ENCODE measurements at places on chromosomes 5 and 9.

- DNase-seq: no peak
These were observed 551.8 kb upstream of the ZNF608 start for GRCh38 chr5:125298258-125298657.

DNA sequence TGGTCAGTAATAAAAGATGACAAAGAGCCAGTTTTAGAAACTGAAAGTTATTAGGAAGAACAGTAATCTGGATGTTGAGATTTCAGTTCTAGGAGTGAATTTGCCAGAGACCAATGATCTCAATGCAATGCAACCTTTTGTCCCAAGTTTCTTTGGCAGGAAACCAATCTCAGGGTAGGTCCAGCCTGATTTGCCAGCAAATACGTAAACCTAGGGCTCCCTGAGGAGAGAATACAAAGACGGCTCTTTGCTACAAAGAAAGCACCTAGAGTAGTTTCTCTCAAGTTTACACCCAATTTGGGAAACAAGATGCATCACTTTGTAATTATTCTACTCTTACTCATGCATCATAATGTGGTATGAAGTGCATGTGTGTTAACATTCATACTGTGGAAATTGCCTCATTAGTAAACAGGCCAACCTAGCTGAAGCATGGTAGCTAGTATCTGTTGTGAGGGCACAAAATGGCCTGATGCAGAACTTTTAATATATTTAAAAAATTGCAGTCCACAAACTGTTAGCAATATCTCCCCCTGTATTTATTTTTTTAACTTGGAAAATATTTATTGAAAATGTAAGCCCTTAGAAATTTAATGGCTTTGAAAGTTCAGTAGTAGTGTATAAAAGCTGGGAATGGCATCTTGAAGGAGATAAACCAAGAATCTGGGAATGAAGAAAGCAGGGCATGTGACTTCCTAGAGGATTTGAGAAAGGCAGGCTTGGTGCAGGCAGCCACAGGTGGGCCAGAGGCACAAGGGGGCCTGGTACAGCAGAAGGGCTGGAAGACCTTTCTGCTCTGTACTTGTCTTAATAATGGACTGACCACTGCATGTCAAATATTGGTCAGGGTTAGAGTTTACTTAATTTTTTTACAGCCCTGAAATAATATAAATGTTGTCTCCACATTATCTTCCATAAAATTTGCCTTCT lies 59.5 kb downstream of the MAST4 start:
- DNase-seq: peak; percentile 20

GRCh38 chr9:29063031-29063430 lies 1489.8 kb upstream of the C9orf72 start:
- no peak for DNase-seq

DNA sequence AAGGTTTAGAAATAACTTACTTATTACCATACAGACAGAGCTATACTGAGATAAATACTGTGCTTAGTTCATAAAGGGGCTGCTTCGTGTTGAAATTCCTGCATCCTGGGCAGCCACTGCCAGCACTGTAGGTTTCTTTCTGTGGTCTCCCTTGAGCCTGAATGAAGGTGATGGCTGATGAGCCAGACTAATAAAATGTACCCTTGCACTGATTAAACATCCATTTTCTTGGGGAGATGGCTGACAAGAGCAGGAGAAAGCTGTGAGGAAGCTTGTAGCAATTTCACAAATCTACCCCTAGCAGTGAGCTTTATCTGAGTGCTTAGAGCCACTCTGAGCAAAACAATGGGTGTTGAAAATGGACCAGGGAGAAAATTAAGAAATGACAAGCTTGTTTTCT lies 23.3 kb upstream of the ZSWIM6 start:
- no peak for DNase-seq

DNA sequence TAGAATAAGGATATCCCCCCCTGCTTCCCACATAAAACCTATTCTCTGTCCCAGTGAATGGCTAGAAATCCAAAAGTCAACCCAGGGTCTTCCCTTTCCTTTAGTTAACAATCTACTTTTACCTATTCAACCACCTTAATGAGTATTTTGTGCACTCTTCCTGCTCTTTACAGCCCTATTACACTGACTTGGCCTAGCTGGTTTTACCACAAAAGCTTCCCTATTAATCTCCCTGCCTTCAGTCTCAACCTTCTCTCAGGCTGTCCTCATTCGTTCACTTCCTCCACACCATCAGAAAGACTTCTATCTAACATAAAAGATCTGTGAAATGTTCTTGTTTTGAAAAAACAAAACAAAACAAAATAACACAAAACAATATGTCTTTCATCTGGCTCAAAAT lies 16.2 kb downstream of the CTNNAL1 start:
- DNase-seq: no peak

DNA sequence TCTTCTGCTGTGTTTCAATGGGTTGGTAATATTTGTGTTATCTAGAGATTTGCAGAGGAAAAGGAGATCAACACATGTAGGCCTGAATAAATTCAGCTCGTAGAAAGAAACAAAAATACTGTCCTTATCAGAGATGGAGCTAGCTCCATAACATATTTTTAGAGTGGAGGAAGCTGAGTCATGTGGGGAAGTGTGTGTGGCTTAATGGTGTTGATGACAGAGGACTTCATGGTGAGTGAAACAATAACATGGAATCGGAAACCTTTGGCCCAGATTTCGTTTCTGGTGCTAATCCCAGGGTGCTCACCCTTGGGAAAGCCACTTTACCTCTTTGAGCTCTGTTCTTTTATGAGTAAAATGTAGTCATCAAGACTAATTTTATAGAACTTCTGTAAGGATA lies 825.0 kb downstream of the TLR4 start:
- peak; percentile 23 for DNase-seq

DNA sequence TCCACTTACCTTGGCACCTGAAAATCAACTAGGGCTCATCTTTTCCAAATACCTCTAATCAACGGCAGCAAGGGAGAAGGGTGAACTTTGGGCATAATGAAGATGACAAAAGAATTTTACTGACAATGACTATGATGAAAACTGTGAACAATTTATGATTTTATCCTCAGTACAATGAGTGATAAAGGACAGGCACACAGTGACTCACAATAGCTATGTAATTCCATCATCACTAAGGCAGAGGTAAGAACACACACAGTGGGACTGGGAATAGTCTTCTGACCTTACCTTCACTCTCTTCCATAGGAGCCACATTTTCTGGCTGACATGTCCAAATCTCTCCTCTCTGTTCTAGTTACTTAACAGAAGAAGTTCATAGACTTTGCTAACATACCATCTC lies 26.1 kb upstream of the KCNV2 start:
- DNase-seq: no peak

DNA sequence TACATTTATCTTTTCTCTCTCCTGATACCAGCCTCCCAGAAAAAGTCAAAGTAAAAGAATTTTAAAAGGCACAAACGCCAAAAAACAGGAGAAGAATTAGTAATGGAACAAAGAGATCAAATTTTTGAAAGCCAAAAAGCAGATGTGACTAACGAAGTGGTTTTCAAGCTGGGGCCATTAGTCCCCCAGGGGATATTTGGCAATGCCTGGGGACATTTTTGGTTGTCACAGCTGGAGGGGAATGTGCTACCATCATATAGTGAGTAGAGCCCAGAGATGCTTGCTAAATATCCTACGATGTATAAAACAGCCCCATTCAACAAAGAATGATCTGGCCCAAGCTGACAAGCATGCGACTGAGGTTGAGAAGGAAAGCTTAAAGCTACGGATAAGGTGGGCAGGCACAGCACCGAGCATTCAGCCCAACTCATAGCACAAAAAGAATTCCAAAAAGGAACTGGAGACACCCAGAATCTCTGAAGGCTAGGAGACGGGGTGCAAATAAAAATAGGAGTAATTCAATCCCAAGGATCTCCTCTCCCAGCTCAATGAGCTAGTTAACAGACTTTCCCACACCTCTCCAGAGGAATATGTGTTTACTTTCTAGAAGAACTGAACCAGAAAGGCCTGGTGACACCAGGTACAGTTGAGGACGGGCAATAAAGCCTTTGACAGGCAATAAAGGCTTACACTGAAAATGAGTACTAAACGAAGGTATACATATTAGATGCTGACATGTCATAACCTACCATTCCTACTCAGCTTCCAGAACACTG lies 269.0 kb downstream of the DENND1A start:
- DNase-seq: no peak

DNA sequence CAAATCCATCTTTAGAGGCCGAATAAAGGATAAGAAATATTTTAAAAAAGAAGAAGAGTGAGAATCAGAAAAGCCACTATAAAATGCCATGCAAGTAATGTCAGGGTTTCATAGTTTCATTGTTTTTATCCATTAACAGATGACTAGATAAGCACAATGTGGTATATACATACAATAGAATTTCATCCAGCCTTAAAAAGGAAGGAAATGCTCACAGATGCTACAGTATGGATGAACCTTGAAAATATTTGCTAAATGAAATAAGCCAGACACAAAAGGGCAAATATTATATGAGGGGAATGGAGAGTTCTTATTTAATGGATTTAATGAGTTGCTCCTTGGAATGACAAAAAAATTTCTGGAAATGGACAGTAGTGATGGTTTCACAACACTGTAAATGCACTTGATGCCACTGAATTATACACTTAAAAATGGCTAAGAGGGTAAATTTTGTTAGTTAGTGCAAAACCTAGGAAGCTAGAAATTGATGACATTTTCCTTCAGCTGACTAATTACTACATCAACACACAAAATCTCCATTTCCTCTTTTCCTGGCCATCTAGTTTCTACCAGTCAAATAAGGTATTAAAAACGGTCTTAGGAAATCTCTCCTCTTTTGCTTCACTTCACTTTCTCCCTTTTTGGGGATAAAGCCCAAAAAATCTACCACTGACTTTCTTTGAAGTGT lies 86.6 kb downstream of the GNA14 start:
- no peak for DNase-seq

DNA sequence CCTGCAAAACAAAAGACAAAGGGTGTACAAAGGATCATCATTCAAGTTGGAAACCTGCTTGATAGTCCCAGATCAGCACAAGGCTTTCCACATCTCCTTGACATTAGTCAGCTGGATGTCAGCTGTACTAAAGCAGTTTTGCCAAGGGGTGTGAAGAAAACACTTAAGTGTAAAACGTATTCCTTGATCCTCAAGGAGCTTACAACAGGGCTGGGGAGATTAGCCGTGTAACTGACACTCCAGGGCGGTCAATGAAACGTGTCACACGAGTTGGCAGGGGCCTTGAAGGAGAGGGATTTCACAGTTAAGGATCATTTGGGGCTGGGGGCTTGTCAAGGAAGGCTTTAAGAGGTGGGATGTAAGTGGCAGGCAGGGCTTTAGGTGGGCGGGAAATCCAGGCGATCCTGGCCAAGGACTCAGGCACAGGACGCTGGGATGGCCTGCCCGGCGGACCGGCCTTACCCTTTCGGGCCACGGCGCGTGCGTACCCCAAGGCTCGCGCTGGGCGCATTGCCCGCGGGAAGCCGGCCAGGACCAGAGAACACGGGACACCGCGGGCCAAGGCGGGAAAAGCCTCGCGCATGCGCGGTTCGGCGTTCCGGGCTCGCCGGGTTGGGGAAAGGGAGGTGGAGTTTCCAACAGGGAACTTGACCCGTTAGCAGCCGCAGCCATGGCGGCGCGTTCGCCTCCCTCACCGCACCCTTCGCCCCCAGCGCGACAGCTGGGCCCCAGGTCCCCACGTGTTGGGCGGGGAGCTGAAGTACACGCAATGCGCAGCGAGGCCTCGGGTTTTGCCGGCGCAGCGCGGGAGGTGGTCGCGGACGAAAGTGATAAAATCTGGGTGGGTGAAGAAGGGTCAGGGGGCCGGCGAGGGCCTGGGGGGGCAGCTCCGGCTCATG lies at the start of gene CNTLN:
TSS of gene CNTLN (plus strand) at position 645 of the 899 bp plus-strand sequence. CDS start at position 671, 26 bp downstream.
- peak; percentile 62 for DNase-seq

DNA sequence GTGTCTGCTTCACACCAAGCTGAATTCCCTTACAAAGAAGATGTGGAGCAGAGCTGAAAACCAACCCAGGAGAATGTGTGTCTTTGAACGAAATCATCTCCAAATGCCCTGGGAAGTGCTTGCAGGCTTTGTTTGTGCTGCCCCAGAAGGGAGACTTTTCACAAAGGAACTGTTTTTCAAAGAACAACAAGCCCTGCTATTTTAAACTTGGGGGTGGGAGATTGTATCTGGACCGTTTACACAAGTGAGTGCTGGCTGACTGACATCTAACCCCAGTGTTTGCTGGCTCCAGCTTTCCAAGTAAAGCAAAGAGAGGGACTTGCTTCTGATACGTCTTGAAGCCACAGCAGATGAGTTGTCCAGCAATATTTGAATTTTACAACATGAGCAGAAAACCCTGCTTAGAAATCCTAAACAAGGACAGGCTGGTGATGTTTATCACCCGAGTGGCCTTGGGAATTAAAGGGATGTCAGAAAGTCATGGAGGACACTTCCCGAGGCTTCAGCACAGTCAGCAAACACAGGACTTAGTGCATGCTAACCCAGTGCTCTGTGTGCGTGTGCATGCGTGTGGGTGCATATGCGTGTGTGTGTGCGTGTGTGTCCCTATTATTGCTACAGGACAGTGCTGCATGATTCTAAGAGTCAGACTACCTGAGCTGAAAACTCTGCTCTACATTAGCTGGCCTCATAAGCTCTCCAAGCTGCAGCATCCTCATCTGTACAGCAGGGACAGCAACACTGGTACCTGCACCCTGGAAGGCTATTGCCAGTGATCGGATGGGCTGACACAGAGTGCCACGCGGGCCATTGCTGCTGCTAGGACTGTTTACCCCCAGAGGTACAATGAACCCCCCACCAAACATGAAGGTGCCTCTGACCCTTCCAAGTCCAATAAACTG lies 1.4 kb downstream of the ADAMTS12 start:
- no peak for DNase-seq

All from smooth muscle cell of the brain vasculature (primary cell).